ENCODE measurements at places on chromosomes 2 and 18.

- no peak for DNase-seq
These were observed 22.0 kb downstream of the ERMN start for GRCh38 chr2:157303612-157304011.

DNA sequence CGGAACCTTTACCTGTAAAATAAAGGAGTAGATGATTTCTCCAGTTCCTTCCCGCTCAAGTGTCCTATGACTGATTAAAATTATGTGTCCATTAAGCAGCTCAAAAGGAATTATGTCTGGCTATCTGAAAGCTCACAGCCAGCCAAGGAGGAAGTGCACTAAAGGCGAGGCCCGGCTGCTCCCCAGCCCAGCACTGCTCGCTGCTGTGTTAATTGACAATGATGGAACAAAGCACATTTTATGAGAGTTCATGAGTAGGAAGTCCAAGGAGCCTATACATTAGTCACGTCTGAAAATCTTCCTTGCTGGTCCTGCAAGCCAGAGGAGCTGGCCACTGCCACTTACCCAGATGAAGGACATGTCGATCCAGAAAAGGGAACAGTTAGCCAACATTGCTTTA lies 14.3 kb downstream of the TTC32 start:
- DNase-seq: no peak

DNA sequence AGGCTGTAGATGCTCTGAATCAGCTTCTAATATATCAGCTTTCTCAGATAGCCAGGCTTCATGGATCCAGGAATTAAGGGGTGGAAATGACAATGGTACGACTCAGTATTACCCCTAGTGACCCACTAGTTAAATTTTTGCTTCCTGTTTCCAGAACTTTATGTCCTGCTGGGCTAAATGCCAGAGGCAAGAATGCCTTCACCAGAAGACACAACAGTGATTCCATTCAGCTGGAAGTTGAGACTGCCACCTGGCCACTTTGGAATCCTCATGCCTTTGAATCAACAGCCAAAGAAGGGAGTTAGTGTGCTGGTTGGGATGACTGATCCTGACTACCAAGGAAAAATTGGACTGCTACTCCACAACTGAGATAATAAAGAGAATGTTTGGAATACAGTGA lies 239.1 kb downstream of the ASXL3 start:
- no peak for DNase-seq

DNA sequence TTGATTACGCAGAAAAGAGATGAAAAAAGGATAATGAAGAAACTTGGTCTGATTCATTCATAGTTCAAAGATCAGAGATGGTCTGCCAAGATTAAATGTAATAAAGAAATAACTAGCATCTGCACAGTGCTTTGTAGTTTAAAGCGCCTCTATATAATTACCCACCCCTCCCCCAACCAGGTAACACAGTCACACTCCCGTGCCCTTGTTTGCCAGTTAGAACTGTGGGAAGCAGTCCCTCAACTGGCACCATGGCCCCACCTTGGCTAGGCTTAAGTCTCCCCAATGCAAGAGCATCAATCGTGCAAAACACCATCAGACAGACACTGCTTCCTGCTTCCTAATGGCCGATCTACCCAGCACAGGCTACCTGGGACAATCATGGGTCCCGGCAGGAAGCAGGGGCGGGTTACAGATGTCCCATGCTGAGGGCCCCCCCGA lies 11.6 kb downstream of the ADCY3 start:
- DNase-seq: no peak

GRCh38 chr18:7945882-7946281 lies 378.8 kb downstream of the PTPRM start:
- no peak for DNase-seq

GRCh38 chr2:207285473-207285815 lies 119.7 kb upstream of the KLF7 start:
- no peak for DNase-seq

- DNase-seq: no peak
These were observed 74.6 kb downstream of the CLHC1 start for GRCh38 chr2:55157474-55157884.

GRCh38 chr18:22698711-22699110 lies 234.4 kb upstream of the RBBP8 start:
- DNase-seq: no peak

GRCh38 chr18:2108591-2108990 lies 462.7 kb downstream of the METTL4 start:
- DNase-seq: no peak

DNA sequence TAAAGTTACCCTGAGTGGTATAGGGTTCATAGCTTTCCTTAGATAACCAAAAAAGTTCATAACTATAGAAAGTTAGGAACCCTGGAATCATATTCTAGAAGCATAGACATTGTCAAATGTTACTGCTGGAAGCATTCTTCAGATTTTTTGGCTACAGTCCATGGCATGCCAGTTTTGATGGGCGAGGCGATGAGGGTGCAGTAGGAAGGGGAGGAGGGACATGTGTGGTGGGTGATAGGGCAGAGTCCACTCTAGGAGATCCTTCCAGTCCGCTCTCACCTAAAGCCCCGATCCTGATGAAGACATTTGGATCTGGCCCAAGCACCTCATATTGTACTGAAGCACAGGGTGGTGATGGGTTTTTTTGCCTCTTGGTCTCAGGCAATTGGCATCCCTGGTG lies 91.8 kb downstream of the HRH4 start:
- DNase-seq: no peak

GRCh38 chr2:11938196-11938595 lies 191.8 kb downstream of the LPIN1 start:
- no peak for DNase-seq

DNA sequence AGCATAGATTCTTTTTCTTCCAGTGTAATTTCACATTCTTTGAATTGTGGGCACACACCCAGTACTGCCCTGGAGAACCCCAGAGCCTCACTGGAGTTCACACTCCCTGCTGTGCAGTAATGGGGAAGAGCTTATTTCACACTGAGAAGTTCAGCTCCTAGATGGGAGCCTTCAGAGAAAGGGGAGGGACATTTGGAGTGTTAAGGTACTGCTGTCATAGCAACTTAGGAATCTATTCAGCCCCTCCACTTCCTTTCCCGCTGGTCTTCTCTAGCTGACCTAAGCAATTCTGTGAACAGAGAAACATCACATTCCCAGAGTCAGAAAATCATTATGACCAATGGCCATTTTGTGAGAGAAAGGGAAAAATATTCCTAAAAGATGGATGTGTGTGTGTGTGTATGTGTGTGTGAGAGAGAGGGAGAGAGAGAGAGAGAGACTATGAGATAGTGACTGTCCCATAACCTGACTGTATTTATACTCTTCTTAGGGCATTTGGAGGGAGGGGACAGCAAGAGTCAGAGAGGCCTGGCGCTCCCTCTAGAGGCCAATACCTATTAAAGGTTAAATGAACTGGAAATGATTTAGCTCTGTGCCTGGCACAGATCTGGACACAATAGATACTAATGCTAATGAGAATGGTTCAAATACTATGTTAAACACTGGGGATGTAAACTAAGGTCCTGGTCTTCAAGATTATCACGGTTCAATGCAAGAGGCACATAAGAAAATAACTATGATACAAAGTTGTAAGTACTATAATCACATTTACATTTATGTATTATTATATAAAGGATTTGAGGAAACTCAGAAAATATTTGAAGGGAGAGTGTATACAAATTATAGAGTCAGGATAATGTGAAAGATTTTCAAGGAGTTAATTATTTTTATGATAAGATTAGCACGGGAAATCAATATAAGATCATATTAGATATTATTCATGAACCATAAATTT lies 41.5 kb upstream of the RPE start:
- peak; percentile 26 for DNase-seq

DNA sequence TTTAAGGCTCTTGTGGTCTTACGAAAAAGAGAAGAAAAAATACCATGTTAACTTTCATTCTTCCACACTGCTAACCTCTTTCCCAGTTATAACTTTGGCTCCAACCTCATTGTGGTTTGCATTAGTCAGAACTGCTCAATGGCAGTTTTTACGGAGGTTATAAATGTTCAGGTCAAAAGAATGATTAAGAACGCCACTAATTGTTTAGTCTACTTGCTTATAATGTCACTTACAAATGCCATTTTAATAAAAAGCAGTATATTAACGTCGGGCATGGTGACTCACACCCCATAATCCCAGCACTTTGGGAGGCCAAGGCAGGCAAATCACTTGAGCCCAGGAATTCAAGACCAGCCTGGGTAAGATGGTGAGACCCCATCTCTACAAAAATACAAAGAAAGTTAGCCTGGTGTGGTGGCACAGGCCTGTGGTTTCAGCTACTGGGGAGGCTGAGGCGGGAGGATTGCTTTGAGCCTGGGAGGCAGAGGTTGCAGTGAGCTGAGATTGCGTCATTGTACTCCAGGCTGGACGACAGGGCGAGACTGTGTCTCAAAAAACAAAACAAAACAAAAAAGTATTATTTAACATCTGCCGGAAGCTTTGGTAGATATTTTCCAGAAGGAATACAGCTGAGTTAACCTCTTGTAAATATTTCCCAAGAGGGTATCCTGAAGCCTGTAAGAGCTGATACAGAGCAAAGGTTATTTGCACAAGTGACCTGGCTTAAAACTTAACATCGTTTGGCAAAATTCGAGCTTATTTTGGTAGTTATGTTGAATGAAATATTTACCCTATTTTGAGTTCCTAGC lies 5.1 kb downstream of the AGPS start:
- DNase-seq: no peak

- no peak for DNase-seq
These were observed 24.0 kb downstream of the CFAP210 start for GRCh38 chr2:169670215-169670651.

DNA sequence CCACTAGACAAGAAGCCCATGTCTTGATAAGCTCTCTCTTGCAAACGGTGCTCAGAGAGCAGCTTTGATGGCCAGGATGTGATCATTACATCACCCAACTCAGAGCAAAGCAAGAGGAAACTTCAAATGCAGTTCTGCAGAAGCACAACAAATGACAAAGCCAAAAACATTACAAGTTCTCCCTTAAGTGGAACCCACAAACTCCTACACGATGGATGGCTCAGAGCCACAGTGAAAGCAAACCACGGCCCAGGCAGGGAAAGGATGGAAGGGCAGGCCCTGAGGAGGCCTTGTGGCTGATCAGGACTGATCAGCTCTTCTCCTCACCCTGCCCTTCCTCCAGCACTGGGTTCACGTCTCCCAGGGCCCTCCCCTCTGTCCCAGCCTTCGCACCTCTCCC lies 326.4 kb downstream of the EIPR1 start:
- DNase-seq: no peak

DNA sequence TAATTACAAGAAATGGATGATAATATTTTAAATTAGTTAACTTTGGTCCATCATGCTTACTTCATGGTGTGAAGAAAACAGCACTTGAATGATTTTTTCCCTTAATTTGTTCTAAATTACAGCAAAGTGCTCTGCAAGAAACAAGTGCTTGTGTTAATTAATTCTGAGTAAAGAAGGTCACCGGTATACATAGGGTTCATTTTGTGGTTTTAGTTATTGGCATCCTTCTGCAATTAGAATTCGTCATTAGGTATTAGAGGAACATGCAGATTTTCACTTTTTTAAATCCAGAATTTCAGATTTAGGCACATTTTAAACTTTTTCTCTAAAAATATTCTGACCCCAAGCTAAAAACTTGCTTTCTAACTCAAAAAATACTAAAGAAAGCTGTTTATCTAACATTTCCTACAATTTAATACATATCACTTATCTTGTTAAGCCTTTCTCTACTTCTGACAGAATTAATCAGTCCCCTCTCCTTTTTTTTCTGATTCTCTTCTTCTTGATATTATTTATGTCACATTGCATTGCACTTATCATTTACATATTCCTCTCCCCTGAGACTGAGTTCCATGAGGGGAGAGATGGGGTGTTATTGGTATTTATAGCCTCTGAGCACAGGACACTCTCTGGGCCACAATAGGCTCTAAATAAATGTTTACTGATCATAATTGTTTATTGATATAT lies 129.2 kb downstream of the PLA2R1 start:
- DNase-seq: no peak

GRCh38 chr2:72561621-72562318 lies 264.1 kb downstream of the EXOC6B start:
- DNase-seq: no peak

- DNase-seq: no peak
These were observed 85.5 kb upstream of the STON1 start for GRCh38 chr2:48444404-48444803.

GRCh38 chr2:60553495-60554073 lies at the start of gene BCL11A:
Gene BCL11A (minus strand): TSS chr2:60553654. CDS start chr2:60553270, 384 bp downstream.
- no peak for DNase-seq

DNA sequence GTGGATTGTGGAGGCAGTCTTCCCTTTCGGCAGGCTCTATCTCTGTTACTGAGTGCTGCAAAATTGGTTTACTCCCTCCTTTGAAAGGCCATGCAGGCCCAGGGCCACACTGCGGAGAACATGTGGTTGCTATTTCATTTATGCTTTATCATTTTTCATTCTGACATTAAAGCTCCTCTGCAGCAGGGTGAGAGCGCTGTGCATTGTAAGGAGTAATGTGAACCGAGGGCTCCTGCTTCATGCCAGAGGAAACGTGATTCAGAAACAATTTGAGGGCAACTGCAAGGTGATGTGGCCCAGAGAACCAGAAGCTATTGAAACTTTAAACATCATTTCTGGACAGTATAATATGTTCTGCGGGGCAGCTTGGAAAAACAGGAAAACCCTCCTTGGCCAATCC lies 341.6 kb upstream of the NT5C1B start:
- DNase-seq: no peak

GRCh38 chr2:131673400-131674173 lies 145.9 kb downstream of the CCDC74A start:
- no peak for DNase-seq

- DNase-seq: no peak
These were observed 15.5 kb downstream of the HDAC4 start for GRCh38 chr2:239385096-239386000.

DNA sequence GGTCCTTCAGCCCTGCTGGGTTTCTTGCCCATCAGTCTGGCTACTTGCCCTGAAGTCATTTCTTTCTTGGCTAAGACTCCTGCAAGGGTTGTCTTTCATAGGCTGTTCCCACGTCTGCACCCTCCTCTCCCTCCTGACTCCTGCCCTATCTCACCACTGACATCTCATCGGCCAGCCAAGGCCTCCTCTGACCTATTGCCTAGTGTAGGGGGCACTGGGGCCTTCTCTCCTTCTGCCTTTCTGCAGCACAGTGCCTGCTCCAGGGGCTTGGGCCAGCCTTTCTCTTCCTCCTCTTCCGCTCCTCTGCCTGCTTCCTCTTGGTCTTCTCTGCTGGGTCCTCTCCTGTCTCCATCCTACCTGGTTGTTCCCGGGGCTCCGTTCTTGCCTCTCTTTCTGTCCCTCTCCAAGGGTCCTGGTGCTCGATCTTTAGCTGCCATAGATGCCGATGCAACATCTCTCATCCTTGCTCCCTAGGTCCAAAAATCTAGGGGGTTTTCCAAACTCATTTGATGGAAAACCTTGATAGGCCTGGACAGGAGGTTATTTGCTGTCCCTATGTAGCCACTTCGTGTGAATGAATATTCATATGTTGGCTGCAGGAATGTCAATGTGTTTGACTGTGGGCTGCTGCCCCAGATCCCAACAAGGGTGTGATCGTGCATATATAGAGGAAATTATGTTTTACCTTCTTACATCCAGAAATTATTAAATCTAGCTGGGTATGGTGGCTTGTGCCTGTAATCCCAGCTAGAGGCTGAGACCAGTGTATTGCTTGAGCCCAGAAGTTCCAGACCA lies 9.7 kb upstream of the NT5DC4 start:
- DNase-seq: no peak

GRCh38 chr2:95387358-95387757 lies 15.2 kb upstream of the FAHD2A start:
- DNase-seq: no peak

Data from CD4-positive, alpha-beta T cell (primary cell).